Activated naive CD8-positive, alpha-beta T cell treated with anti-CD3 and anti-CD28 coated beads for 36 hours (primary cell): ENCODE measurements at places on chromosomes 11 and 22. TPM values are rescaled to one million over a fixed set of nuclear protein-coding genes. Genes with fewer than 3 reads are reported as not detected.
A peak's percentile ranks its signal among the peaks of the same experiment; 100 is the strongest.

The TRIM48 gene
- total RNA-seq, result not detected

- peak; percentile 76 for DNase-seq
Observed at GRCh38 chr11:57480409-57481137, 20.2 kb downstream of the RTN4RL2 start.

- DNase-seq, result no peak
Observed at GRCh38 chr22:25694196-25694907, 47.6 kb upstream of the MYO18B start.

GRCh38 chr11:133966172-133966651, 9.4 kb upstream of the IGSF9B start:
- no peak for DNase-seq

DNA sequence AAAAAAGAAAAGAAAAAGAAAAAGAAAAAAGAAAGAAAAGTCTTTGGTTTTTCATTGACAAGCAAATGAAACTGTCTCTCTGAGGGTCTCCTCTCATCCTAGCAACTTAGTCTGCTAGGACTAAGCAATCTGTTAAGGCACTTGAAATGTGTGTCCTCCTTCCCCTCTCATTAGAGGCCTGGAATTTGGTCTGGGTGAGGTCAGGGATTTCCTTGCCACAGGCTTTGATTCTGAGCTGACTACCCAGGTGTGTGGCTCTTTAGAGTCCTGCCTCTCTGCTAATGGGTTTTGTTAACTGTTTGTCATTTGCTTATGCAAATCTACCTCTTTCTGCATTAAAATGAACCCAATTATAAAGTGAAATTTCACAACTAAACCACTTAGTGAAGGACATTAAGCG, 18.3 kb upstream of the PKNOX2 start:
- DNase-seq, result no peak

The ZNF70 gene
- 2.4 TPM for total RNA-seq

The ACRV1 gene
- total RNA-seq, result not detected

GRCh38 chr11:134500621-134501020, 88.6 kb upstream of the B3GAT1 start:
- DNase-seq, result no peak

GRCh38 chr11:35013514-35014233, 97.3 kb downstream of the PDHX start:
- DNase-seq, result peak; percentile 27

DNA sequence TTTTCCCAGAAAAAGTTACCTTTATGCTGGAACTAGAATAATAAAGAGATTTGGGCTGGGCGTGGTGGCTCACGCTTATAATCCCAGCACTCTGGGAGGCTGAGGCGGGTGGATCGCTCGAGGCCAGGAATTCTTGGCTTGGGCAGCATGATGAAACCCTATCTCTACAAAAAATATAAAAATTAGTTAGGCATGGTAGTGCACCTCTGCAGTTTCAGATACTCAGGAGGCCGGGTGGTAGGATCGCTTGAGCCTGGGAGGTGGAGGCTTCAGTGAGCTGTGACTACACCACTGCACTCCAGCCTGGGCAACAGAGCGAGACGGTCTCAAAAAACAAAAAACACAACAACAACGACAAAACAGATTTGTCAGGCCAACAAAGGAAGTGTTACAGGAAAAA, 119.3 kb upstream of the OR9Q1 start:
- no peak for DNase-seq

The KBTBD4 gene
- total RNA-seq, result 20.0 TPM

The ARHGAP8 gene
- 3.2 TPM for total RNA-seq

The MRPL11 gene
- 159 TPM for total RNA-seq

GRCh38 chr11:35122308-35122707, 16.7 kb upstream of the CD44 start:
- DNase-seq, result no peak

DNA sequence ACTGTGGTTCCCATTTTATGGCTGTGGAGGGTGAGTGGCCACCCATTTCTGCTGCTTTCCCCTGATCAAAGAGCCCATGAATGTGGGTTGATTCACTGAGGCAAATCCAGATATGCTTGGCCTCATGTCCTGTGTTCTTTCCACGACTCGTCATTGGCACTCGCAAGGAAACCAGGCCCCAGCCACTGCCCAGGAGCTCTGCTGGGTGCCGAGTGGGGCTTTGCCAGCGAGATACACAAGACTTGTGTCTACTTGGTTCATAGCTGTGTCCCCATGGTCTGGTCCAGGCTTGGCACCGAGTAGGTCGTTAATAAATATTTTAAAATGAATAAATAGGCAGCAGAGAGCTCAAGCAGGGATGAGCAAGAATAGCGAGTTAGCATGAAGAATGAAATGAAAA, 1291.5 kb downstream of the TBC1D22A start:
- no peak for DNase-seq

The SOX6 gene
- total RNA-seq, result 0.04 TPM

DNA sequence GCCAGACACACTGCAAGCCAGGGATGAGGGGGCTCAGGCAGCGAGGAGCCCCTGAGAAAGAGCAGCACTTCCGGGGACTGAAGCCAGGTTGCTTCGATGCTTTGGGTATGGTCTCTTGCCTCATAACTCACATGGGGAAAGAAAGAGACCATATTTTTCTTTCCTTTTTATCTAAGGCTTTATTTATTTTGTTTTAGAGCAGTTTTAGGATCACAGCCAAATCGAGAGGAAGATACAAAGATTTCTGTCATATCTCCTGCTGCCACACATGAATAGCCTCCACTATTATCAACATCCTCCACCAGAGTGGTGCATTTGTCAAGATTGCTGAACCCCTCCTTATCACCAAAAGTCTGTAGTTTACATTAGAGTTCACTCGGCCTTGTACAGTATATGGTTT, 24.3 kb upstream of the ADSL start:
- no peak for DNase-seq

GRCh38 chr22:30005213-30005857, 74.9 kb upstream of the HORMAD2 start:
- peak; percentile 49 for DNase-seq

DNA sequence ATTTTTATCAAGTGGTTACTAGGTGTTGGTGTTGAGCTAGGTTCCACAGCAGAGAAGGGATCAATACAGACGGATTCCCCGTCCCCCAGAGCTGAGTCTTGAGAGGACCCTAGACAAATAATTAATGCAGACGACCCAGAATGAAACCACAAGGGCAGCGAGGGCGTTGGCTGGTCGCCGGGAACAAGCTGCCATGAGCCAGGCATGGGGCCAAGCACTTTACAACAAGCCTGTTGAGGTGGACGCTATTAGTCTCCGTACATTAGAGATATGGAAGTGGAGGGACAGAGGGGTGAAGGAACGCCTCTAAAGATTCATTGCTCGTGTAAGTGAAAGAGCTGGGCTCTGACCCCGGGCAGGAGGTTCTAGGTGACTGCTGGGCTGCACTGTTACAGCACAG, 77.1 kb upstream of the EIF3D start:
- DNase-seq, result no peak

The ENDOD1 gene
- 21.5 TPM for total RNA-seq

GRCh38 chr11:64299847-64300648, at the start of gene CATSPERZ:
Gene CATSPERZ, plus strand, starts transcription at chr11:64300358. Its CDS starts 53 bp downstream, at chr11:64300411.
- no peak for DNase-seq

The CAVIN3 gene
- 30.0 TPM for total RNA-seq

The PCNX3 gene
- 40.9 TPM for total RNA-seq

DNA sequence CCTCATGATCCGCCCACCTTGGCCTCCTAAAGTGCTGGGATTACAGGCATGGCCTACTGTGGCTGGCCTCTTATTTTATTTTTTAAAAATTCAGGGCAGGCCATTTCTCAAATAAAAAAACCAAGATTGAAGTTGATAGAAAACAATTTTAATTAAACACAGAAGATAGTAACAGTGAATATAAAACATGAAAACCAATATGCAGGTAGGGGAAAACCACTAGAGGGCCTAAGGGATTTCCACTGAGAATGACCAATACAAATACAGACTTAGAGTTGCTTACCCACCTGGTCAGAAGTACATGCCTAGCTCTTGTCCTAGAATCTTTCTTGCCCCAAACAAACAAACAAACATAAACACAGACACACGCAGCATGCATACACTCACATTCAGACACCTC, 1.7 kb upstream of the RTCB start:
- no peak for DNase-seq

DNA sequence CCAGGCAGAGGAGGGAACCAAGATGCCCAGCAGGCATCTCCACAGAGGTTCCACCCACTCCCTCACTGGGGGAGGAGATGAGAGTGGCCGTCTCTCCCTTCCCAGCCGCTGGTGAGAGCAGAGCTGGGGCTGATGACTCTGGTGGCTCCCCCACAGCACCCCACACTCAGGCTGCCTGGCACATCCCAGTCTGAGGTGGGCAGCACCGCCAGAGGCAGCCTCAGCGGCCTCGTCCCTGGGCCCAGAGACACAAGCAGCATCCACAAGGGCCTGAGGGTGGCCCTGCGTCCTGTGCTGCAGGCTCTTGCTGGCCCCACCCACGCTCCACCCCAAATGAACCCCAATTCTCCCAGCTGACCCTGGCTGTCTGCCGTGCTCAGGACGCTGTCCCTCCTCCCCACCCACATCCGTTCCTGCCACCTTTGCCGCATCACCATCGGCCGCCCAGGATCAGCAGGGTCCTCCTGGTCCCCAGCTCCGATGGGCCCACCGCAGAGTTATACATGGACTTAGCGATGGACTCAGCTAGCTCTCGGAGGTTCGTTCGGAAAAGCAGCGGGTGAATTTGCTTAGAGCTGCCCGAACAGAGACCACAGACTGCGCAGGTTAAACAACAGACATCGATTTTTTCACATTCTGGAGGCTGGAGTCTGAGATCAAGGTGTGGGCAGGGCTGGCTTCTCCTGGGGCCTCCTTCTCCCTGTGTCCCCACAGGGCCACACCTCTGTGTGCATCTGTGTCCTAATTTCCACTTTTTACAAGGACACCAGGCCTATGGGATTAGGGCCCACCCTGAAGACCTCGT, 20.2 kb upstream of the CTSD start:
- DNase-seq, result no peak

The OR4A5 gene
- total RNA-seq, result not detected

GRCh38 chr11:130631119-130631518, 182.7 kb downstream of the ADAMTS15 start:
- peak; percentile 4 for DNase-seq

DNA sequence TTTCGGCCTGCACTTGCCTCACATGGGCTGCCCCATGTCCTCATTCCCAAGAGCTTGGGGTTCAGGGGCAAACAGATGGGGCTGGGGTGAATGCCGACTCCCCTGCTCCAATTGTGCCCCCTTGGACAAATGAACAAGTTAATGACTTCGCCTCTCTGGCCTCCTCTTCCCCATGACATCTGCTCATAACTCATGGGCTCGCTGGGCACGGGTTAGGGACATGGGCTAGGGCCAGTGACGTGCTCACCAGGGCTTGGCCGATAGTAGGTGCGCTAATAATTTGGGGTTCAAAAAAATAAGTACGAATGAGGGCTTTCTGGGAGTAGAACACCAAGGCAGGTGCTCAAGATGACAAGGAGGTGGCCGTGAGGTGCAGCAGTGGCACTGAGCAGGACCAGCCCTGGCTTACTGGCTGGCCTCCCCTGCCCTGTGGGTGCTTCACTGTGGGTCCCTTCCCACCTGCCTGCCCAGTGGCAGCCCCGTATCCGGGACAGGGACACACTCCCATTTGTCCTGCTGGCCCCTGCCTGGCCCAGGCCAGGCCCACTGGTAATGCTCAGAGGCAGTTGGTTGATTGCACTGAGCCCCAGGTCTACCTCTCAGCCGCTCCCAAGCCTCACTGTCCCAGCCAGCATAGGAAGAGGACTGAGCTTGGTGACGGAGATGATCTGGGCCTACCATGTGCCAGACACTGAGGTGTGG, 12.3 kb downstream of the CBX6 start:
- DNase-seq, result no peak

DNA sequence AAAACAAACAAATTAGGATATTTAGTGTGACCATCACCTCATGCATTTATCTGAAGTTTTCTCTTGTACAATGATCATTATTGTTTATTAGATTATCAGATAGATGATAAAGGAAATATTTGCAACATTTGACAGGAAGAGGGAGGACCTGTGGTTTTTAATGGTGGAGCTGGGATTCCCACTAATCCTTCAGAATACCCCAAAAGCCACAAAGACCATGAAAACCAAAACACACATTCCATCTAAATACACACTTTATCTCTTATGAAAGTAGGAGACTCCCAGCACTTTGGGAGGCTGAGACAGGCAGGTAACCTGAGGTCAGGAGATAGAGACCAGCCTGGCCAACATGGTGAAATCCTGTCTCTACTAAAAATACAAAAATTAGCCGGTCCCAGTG, 7.6 kb upstream of the NDUFV1 start:
- DNase-seq, result no peak

DNA sequence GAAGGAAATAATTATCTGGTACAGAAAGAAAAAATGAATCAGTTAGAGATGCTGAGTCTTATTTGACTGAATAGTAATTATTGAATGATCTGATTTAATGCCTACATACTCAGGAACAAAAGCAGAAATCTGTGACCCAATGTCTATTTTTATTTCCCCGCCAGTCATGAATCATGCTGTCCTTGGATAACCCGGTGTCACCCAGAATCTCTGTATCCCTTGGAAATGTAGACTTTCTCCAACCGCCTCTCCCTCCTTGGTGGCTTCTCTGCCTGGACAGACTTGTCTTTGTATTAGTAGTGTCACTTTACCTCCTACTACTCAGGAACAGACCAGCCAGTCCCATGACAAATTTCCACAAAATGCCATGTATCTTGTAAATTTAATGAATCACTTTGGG, 173.3 kb upstream of the PDGFD start:
- DNase-seq, result no peak

GRCh38 chr11:87463486-87464102, 425.9 kb downstream of the TMEM135 start:
- DNase-seq, result no peak

The TIMP3 gene
- total RNA-seq, result 0.08 TPM

GRCh38 chr11:112534208-112534607, 273.5 kb upstream of the PLET1 start:
- no peak for DNase-seq

The CEP126 gene
- total RNA-seq, result 2.2 TPM

- DNase-seq, result no peak
Observed at GRCh38 chr11:115700981-115701875, 197.0 kb upstream of the CADM1 start.

The TRIM66 gene
- 23.0 TPM for total RNA-seq
